Upper lobe of left lung (tissue), 6 donors: ENCODE measurements at places on chromosomes 1 and 21. TPM values are rescaled to one million over a fixed set of nuclear protein-coding genes. Genes with fewer than 3 reads are reported as not detected.

- DNase-seq: no peak
- peaks cover 4% of the 10 kb centered on the region for H3K4me1 ChIP-seq
- H3K4me3 ChIP-seq: no peak overlapping the region
- H3K27ac ChIP-seq: no peak overlapping the region
Measured at GRCh38 chr1:48016515-48016914, 19.3 kb upstream of the TRABD2B start.

DNA sequence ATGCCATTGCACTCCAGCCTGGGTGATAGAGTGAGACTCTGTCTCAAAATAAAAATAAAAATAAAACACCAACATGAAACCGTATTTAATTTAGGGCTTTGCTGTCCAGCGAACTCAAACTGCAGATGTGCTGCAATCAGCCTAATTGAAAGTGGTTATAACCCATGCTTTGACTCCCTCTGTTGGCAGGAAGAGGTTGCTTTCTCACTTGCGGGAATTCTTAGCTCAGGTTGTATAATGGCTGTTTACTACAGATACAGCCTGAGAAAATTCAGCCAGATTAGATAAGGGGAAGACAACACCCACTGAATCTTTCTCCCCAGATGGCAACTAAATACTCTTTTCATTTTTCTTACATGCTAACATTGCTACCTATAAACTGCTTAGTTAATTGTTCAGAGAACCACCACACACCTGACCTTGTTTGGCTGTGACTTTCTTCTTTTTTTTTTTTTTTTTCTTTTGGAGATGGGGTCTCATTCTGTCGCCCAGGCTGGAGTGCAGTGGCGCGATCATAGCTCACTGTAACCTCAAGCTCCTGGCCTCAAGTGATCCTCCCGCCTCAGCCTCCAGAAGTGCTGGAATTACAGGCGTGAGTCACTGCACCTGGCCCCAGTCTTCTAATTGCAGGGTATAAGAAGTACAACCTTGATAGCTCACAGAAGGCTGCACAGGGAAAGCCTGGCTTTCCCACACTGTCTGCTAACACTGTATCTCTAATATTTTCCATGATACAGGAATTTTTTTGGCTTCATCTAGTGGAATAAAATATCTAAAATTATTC, 34.6 kb downstream of the DNTTIP2 start:
- no peak for DNase-seq
- no peak overlapping the region for H3K4me3 ChIP-seq
- no peaks in the 10 kb centered on the region for H3K36me3 ChIP-seq
- peaks cover 27% of the 10 kb centered on the region for H3K4me1 ChIP-seq
- H3K27me3 ChIP-seq: no peaks in the 10 kb centered on the region

GRCh38 chr1:228245111-228245510, 37.3 kb downstream of the OBSCN start:
- H3K4me3 ChIP-seq: no peak overlapping the region
- no peak overlapping the region for H3K27ac ChIP-seq
- DNase-seq: no peak
- no peaks in the 10 kb centered on the region for H3K4me1 ChIP-seq
- no peaks in the 10 kb centered on the region for H3K27me3 ChIP-seq

DNA sequence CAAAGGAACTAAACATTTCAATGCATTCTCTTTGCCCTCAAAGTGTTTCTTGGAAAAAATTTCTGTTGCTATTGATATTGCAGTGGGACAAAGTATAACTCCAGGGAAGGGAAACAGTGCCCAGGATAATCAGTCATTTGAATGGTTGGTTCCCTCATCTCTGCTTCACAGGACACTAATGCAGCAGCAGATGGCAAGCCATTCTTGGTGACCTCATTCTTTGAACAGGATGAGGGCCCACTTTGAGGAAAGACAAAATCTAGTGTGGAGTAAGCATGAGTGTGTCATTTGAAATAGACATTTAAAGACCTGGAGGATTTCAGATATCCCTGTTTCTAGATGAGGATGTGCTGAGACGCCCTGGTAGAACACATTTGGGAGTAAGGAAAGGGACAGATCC, 32.3 kb downstream of the CHRM3 start:
- no peaks in the 10 kb centered on the region for H3K4me1 ChIP-seq
- H3K27ac ChIP-seq: no peak overlapping the region
- H3K4me3 ChIP-seq: no peak overlapping the region
- no peaks in the 10 kb centered on the region for H3K36me3 ChIP-seq
- no peaks in the 10 kb centered on the region for H3K27me3 ChIP-seq
- no peak for DNase-seq

The MORN1 gene
- 8.5 TPM for total RNA-seq
